ENCODE measurements at places on chromosomes 5 and 9.

GRCh38 chr5:132679717-132680380 is 6.1 kb downstream of the IL4 start:
- no peak for DNase-seq

- no peak for DNase-seq
Measured at GRCh38 chr5:127076315-127077129, 3.2 kb upstream of the C5orf63 start.

- no peak for DNase-seq
Measured at GRCh38 chr5:121251954-121252353, 599.7 kb upstream of the FTMT start.

DNA sequence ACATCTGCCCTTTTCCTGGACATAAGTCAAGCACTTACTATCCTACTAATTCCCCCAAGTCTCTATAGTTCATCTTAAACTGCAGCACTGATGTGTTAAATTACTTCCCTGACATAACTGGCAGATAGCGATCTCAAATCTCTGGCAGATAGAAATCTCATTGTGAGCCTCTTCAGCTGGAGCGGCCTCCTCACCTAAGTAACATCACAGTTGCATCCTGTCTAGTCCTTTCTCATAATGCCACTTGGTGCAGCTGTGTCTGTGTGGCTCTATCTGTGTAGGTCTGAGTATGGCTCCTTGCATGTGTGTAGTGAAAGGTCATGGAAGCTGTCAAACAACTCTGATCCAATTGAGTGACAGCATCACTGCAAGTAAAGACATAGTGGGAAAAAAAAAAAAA is 53.6 kb upstream of the FST start:
- DNase-seq, result no peak

DNA sequence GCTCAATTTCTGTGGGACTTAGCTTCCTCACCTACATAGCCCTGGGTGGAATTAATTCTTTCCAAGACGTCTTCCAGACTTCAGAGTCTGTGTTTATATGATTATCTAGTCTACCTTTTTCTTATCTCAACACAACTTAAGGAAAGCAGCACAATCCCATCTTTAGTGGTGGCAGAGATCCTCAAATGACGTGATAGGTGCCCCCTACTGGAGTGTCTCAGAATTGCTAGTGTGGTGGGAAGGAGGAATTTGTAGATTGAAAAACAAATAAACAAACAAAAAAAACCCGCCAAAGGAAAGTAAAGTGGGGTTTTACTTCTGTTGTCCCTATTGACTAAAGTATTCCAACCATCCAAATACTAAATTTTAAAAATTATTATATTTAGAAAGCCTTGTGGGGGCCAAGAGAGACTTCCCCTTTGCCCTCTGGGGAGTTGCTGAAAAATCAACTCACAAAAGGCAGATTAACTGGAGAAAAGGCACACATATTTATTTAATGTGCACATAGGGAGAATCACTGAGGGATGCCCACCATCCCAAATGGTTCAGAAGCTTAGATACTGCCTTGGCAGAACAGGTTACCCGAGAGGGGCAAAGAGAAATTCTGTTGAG is 283.3 kb downstream of the TMEM167A start:
- DNase-seq, result peak; percentile 39

- no peak for DNase-seq
Measured at GRCh38 chr5:132854301-132854700, 12.0 kb downstream of the GDF9 start.

DNA sequence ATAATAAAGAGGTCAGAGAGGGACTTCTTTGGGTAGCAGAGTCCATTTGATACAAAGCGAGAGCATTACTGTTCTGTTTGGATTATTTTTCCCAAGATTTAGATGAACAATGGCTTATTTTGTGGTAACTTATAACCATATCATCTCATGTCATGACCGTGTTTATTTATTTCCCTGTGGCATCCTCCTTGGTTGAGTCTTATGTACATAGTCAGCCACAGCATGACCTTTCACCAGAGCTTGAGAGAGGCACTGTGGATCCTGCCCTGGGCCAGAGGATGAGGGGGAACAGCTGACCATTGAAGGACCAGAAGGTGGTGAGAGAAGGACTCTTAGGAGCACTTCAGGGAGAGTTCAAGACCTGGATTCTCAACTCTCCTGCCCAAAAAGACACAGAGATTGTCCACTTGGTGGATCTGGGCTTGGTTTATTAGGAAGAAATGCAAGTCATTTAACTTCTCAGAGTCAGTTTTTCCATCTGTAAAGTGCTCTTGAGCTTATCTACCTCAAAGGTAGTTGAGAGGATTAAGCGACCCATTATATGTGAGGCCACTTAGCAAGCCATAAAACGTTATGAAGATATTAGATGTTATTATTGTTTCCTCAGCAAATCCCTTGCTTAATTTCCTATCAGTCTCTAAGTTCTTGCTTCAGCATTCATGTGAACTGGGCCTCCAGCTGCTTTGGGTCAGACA is 51.4 kb downstream of the PPIC start:
- no peak for DNase-seq

DNA sequence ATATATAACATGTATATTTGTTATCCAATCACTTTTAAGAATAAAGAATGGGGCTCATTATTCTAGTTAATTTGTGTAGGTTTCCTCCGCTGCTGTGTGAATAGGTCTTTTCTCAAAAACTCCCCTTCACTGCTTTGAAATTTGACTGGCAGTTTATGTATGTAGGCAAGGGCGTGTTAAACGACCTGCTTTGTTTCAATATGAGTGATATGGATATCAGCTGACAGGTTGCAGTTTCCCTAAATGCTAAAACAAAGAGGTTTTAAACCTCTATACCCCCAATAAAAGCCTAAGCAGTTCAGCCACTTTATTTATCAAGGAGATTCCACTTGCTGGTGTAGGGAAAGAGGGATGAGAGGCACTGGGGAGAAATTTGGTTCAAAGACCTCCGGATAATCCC is 159.6 kb downstream of the TMEM167A start:
- DNase-seq, result no peak

GRCh38 chr9:88007291-88007650 is 32.9 kb upstream of the CDK20 start:
- DNase-seq, result no peak

All from CD4-positive, alpha-beta T cell treated with Interleukin-1 beta for 1 hour (primary cell).